ENCODE measurements at places on chromosomes 6 and 20.
A peak's percentile ranks its signal among the peaks of the same experiment; 100 is the strongest.

DNA sequence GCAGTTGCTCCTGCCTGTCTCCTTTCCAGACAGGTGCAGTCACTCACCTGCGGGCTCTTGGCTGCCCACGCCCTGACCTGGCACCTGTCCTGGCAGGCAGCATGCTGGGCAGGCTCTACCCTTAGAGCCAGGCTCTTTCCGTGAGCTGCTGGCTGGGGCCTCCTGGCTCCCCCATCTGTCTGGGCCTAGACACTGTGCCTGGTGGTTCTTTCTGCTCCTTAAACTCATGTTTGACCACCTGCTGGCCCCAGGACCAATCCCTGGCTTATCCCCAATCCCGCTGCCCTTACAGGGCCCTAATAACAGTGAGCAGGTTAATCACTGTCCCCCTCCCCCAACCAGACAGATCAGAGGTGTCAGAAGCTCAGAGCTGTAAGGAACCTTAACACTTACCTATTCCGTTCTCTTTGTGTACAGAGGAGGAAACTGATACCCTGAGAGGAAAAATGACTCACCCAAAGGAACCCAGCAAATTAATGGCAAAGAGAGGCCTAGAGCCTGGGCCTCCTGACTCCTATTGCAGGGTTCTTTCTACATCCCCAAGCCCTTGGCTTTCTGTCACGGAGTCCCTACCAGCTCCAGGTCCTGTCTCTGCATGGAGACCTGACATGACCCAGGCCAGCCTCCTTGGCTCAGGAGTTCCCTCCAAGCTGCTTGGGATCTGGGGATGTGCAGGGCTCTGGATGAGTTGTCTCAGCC, 54.7 kb downstream of the RAB44 start:
- DNase-seq = no peak

DNA sequence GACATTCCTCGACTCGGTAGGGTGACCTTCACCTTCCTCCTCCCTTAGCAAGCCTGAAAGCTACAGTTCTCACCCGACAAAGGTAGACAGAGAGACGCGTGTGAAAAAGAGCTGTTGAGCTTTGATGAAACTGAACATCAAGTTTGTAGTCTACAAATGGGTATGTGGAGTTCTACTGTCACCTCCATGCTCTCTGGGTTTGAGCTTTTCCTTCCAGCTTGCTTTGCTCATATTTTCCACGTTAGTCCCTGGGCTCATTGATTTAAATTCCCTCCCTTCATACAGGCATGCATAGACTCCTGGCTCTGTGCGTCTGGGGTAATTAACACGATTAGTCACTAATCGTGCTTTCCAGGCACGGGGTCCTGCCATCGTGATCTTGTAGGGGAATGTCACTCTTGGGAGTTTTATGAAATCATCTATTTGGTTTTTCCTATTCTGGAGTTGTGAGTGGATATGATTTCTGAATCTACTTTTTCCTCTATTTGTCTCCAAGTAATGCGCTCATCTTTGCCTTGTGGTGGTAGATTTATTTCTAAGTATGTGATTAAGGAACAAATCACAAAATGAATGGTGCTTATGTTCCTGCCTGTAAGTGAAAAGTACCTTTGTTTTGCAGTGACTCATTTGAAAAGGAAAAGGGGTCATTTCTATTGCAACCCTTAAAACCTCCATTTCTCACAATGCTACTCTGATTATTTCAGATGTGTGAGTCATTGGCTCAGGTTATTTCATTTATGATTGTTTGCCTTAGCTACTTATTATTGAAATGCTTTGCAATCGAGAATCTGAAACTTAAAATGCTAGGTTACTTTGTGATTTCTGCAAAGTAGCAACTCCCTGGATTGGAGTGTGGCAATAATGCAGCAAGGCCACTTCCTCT, 154.6 kb downstream of the ZDHHC14 start:
- DNase-seq = peak; percentile 65

DNA sequence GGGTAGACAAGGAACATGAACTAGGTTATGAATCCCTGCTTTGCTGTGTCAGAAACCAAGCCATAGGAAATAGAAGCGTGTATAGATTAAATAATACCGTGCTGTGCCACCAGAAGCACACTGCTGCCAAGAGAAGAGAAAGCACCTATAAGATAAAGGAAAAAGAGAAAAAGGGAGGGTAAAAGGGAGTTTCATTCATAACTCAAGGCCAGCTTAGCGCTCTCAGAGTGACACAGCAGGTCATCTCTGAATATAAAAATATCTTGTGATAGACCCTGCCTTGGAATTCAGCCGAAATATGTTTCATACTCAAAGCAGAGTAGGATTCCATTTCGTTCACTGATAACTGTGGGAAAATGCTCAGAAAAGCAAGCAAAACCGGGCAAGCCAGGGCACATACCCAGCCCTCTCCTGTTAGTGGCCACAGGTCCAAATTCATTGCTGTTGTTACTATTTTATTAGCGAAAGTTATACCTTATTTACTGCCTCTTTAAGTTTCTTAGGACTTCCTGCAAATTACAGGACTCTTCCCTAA, 8.7 kb downstream of the JAG1 start:
- DNase-seq = peak; percentile 6

DNA sequence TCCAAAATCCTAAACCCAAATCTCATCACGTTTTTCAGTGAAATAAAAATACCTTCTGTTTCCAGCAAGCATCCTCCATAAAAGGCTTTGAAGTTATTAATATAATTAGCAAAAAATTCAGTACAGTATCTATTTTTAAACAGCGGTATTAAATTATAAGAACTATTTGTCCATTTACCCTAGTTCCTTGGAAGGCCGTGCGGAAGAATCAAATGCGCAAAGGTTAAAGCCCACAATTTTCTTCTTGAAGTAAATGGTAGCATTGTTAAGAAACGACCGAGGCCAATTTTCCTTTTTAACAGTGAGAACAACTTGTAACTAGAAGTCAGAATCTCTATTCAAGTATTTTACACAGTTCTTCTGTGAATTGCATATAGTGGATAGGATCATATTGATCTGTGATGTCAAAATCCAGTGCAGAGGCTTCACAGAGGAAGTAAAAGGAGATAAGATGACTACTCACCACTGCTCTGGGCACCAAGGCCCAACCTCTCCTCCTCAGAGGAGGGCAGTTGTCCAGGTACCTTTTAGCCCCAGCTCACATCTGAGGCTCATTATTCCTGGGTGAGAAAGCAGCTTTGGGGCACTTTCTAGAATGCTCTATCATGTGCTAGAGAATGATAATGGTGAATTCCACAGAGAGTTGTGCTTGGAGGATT, 36.3 kb downstream of the TNFAIP3 start:
- DNase-seq = no peak

DNA sequence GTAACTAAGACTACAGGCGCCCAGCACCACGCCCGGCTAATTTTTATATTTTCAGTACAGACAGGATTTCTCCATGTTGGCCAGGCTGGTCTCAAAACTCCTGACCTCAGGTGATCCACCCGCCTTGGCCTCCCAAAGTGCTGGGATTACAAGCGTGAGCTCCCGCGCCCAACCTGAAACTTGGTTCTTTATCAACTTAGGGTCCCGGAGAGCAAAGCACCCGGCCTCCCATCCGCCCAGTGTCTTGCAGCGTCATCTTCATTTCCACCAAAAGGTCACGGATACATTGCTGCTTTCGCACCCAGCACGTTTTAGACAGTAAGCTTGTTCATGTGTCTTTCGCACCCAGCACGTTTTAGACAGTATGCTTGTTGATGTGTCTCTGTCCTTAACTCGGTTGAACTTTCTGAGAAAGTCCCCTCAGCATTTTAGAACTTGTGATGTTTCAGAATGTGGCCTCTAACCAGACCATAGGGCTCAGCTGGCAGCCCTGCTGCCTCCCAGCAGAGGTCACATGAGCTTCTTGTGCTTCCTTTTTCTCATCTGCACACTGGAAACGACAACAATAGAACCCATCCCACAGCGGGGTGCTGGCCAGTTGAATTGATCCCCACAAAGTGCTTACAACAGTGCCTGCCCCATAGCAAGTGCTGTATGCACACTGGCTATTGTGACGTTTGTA, 48.8 kb downstream of the PRR18 start:
- DNase-seq = peak; percentile 50

- DNase-seq = no peak
These were observed 78.0 kb downstream of the COL21A1 start for GRCh38 chr6:56169366-56169765.

DNA sequence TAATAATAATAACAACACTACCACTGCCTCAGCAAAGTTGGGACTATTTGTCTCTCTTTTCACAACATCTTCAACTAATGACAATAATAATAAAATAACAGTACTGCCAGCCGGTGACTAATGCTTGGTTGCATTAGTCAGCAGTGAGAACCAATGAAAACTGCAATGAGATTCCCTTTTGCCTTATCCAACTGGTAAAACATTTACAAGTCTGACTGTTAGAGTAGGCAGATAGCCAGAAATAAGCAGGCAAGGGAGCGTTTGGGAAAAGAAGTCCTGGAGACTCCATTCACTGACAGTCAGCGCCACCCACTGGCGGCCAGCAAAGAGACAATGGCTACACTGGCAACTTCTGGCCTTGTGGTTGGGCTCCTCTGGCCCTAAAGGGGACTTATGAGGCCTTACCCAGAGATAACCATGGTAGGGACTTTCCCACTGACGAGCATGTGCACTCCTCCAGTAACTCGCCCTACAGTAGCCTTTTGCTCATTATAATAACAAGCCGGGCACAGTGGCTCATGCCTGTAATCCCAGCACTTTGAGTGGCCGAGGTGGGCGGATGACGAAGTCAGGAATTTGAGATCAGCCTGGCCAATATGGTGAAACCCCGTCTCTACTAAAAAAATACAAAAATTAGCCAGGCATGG, 3.4 kb upstream of the NSFL1C start:
- peak; percentile 80 for DNase-seq

DNA sequence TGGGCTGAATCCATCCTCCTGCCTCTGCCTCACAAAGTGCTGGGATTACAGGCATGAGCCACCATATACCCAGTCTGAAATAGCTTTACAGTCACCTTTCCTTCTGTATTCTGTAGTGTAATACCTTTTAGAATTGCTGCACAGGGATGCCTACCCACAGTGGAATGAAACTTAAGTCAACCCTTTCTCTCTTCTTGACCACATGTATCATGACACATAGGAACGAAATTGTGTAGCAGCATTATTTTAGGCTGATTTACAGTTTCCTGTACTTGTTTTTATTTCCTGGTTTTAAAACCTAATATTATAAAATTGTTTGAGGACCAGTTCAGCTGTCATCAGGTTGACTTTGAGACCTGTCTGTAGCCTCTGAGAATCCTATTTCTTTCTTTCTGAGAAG, 297.8 kb downstream of the ZFAND3 start:
- no peak for DNase-seq

DNA sequence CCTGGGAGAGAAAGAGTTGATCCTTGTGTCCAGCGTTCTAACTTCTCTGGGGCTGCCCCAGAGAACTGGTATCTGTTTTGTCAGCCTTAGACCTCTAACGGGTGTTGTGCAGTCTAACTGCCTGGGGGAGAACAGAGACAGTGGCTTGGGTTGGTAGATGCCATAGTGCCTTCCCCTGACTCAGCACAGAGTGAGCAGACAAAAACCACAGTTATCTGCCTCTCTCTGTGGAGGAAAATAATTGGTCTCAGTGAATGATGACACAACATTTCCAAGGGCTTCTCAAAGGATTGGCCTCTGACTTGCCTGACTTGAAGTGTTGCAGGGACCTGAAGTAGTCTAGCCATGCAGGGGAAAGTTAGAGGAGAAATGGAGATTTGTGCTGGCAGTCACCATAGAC, 226.2 kb upstream of the MAN1A1 start:
- DNase-seq = no peak

DNA sequence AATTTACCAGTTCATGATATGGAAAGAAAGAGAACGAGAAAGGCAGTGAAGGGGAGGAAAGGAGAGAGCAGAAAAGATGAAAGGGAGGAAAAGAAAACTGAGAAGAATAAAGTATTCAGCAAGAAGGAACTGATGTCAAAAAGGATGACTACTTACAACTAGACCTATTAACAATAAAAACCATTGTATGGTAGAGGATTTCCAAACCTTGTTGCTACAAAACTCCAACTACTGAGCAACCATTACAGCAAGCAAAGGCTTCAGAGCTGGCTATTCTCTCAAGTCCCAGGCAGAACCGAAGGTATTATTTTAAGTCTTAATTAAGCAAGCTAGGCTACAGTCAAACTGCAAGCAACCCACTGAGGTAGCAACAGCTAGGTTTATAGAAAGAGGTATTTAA, 142.2 kb downstream of the BTBD9 start:
- DNase-seq = no peak

GRCh38 chr20:51987812-51988211, 185.5 kb upstream of the SALL4 start:
- DNase-seq = peak; percentile 6

DNA sequence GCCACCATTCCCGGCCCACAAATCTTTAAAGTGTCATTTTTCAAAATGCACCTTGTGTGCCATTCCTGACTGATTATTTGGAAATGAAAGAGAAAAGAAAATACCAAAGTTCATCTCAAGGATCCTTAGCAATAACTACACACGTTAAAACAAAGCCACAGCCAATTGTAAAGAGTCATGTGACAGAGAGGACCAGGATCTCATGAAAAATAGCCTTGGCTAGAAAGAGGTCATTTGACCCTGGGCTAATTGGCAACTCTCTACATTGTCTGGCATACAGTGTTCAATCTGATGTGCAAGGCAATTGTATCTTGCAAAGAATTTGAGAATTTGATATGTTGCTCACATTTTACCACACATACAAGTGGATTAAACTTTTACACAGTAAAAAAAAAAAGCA, 31.6 kb upstream of the HLA-G start:
- no peak for DNase-seq

DNA sequence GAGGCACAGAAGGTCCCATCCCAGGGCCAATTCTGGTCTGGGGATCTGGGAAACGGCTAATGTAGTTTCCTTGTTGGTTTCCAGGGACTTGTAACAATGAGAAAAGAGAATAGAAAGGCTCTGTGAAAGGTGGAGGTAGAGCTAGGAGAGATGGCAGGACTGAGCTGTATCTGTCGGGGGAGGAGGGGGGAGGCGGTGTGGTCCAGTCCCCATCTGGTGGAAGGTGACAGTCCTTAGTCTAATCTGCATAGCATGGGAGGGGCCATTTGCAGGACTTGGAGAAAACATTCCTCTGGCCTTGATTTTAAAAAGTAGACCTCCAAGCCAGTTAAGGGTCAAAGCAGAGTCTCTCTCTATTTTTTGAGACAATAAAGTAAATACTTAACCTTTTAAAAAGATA, 137.1 kb downstream of the DNAH8 start:
- no peak for DNase-seq

GRCh38 chr6:32980488-32981038, 12.2 kb downstream of the BRD2 start:
- DNase-seq = no peak

DNA sequence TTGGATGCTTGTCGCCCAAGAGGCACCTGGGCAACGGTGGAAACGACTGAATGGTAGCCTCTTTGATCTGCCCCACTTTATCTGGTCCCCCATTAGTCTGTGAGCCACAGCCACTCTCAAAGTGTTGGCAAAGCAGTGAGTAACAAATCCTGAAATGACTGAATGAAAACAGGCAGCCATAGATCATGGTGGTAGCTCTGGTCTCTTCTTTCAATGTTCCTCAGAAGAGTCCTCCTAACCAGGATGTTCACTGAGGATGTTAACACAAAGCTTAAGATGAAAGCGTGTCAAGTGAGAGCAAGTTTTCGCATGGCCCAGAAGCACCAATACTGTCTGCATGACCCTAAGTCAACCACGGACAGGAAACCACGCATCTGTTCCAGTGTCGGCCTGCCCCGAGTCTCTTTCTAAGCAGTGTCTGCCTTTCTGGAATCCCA, 107.3 kb downstream of the IRF4 start:
- peak; percentile 7 for DNase-seq

- peak; percentile 78 for DNase-seq
These were observed 1.9 kb upstream of the FUCA2 start for GRCh38 chr6:143513410-143513809.

GRCh38 chr6:4264081-4264480, 128.7 kb upstream of the ECI2 start:
- DNase-seq = no peak

GRCh38 chr6:86477500-86478148, 459.7 kb upstream of the HTR1E start:
- no peak for DNase-seq
